ENCODE measurements at places on chromosomes 16 and 17.

DNA sequence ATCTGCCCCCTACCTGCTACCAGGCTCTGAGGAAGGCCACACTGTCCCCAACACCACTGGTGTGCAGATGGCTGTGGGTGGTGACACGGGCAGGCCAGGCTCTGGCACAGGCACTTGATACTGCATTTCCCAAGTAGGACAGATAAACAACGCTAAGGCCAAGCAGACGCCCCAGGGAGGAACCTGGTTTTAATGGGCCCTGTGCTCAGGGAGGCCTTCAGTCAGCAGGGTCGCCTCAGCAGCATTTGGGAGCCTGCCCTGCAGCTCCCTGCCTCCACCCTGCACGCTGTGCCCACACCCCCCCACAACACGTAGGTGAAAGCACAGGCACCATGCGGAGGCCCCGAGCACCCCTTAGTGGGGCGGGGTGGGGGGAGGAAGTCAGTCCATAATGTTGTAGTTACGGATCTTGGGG, 3.3 kb upstream of the FASN start:
- no peak for DNase-seq

GRCh38 chr17:35969558-35970380, 11.5 kb downstream of the CCL16 start:
- no peak for DNase-seq

DNA sequence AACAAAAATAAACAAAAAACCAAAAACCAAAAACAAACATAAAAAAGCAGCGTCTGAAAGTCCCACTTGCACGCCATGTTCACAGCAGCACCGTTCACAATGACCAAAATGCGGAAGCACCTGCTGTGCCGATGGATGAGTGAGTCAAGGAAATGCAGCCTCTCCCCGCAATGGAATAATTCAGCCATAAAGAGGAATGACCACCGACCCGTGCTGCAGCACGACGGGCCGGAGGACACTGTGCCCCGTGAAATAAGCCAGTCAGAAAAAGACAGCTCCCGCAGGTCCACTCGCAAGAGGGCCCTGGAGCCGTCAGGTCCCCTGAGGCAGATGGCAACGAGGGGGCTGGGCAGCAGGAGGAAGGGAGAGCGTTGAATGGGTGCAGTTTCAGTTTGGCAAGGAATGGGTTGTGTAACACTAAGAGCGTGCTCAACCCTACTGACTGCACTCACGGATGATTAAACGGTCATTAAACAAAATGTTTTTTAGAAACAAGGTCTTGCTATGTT, 5.1 kb downstream of the CLCN7 start:
- DNase-seq, result no peak

GRCh38 chr17:18959845-18960240, 7.9 kb downstream of the SLC5A10 start:
- DNase-seq, result no peak

GRCh38 chr17:73802314-73802713, 158.1 kb upstream of the SDK2 start:
- DNase-seq, result no peak

GRCh38 chr17:31074772-31075555, 19.8 kb upstream of the NF1 start:
- no peak for DNase-seq

DNA sequence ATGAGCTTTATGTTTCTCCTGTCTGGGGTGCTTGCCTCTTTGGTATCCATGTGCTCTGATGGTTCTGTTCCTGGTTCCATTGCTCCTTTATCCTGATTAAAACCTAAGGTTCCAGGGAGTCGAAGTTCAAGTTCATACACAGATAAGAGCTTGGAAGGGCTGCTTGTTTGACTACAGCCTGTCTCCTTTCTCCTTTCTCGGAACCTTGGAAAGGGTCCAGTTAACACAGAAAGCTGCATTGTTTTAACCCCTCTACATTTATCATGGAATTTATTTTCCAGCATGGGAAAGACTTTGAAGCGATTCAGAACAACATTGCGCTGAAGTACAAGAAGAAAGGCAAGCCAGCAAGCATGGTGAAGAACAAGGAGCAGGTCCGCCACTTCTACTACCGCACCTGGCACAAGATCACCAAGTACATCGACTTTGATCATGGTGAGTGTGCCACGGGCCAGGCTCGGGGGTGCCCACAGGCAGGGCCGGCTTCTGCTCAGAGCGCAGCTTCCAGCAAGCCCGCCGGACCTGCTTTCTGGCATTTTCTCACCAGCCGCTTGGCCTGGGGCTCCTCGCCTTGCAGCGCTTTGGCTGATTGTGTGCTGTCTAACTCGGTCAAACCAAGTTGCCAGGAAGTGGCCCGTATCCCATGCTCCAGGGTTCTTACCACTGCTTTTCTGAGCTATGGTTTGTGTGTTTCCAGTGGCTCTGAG, 19.9 kb downstream of the CRAMP1 start:
- DNase-seq, result no peak

DNA sequence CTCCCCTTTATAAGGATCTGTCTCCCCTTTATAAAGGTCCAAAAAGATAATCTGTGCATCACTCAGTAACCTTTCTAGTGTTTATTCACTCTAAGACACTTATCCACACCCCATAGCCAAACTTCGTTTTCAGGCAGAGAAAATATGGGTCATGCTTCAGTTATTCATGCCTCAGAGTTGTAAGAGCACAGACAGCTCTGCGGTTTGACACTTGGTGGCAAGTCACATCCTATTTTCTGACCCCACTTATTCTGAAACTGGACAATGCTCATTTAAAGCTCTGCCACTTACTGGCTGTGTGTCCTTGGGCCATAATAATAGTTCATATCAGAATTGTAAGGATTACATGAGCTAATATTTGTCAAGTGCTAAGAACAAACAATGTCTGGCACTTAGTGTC, 2.0 kb upstream of the KRTAP2-1 start:
- no peak for DNase-seq

GRCh38 chr16:57184887-57185445, 873 bp downstream of the PSME3IP1 start:
- DNase-seq, result no peak

GRCh38 chr17:57331423-57331822, 75.1 kb downstream of the MSI2 start:
- DNase-seq, result no peak

- DNase-seq, result no peak
Measured at GRCh38 chr16:85461814-85462713, 151.1 kb upstream of the GSE1 start.

- no peak for DNase-seq
Measured at GRCh38 chr16:85231959-85232358, 119.7 kb upstream of the CIBAR2 start.

DNA sequence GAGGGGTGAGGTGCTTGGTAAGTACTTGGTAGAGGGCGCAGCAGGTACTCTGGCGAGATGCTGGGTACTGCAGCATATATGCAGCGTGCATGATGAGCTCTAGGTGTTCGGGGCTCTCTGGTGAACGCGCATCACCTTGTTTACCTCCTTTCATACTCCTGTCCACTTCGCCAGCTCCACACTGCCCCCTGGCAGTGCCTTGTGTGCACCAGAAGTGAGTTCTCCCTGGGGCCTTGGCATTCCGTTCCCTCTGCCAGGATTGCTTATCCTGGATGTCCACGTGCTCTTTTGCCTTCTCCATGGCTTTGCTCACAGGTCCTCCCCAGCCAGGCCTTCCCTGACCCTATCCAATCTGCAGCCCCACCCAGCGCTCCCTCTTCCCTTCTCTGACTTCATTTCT, 154.2 kb downstream of the MRM1 start:
- DNase-seq, result no peak

GRCh38 chr17:30314474-30314873, 19.4 kb downstream of the TMIGD1 start:
- no peak for DNase-seq

DNA sequence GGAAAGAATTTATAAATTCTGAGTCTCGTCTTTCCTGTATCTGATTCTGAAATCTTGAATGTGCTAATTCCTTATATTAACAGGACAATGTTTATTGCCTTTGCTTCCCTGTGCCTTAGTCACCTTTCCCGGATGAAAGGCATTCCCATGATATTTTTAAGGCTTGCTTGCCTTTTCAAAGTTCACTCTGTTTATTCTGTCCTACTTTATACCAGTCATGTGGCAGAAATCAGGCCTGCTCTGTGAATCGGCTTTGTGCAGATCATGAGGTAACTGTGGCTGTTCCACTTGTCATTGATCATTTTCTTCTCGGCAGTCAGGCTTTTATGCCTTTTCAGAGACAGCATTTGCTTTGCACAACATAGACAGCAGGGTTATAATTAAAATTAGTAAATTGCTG, 28.8 kb upstream of the ABCC11 start:
- no peak for DNase-seq

DNA sequence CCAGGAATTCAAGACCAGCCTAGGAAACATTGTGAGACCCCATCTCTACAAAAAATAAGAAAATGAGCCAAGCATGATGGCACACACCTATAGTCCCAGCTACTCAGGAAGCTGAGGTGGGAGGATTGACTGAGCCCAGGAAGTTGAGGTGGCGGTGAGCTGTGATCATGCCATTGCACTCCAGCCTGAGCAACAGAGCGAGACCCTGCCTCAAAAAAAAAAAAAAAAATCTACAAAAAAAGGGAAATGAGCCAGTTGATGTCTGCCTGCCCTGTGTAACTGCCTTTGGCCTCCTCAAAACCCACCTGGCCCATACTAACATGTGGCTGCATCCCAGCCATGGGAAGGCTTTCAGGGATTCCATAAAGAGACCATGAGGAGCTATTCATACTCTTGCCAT, 4.5 kb downstream of the RANBP10 start:
- DNase-seq, result no peak

- DNase-seq, result no peak
Measured at GRCh38 chr17:29010586-29010985, 4.8 kb upstream of the SEZ6 start.

GRCh38 chr16:89602273-89602951, 11.0 kb upstream of the DPEP1 start:
- DNase-seq, result peak; percentile 33

- DNase-seq, result no peak
Measured at GRCh38 chr17:74521701-74522201, 9.5 kb downstream of the CD300LB start.

GRCh38 chr16:85216522-85217375, 104.5 kb upstream of the CIBAR2 start:
- no peak for DNase-seq

DNA sequence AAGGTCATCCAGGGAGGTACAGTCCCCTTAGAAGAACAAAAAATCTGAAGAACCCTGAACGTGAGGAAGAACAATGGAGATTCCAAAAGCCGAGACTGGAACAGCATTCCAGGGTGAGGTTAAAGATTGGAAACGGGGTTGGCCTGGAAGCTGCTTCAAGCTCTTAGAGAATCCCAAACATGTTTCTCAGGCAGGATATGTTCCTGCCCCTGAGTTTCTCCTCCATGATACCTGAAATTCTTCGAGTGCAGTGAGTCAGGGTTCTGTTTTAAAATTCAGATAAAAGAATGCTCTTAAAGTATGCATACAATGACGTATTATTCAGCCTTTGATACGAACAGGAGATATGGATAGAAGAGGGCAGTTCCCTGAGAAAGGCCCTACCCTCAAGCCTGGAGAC, 293.1 kb downstream of the HS3ST3B1 start:
- no peak for DNase-seq

DNA sequence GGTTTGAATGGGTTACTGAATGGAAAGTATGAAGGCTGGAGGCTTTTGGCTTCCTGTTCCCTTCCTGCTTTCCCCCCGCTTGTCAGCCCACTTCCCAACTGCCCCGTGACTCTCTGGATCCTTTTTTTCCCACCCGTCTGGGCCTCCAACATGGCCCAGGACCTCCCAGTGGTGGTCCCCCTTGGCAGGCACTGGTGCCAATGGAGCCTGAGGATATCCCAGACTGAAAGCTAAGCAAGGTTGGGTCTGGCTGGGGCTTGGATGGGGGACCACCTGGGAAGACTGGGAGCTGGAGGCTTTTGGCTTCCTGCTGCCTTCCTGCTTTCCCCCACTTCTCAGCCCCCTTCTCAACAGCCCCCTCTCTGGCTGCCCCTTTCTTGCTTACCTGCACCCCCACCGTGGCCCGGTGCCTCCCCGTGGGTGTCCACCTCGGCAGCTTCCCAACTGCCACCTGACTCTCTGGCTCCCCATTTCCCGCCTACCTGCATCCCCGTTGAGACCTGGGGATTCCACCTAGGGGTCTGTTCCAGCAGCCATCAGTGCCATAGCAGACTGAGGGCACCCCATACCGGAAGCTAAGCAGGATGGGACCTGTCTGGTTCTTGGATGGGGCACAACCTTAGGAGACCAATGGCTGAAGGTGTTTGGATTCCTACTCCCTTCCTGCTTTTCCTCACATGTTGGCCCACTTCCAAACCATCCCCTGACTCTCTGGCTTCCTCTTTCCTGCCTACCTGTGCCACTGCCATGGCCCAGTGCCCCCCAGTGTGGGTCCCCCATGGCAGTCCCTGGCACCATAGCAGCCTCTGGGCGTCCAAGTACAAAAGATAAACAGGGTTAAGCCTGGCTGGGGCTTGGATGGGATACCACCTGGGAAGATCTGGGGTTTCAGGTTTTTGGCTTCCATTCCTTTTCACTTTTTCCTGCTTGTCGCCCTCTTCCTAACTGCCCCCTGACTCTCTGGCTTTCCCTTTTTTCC, 2295.3 kb downstream of the TP53TG3F start:
- no peak for DNase-seq

DNA sequence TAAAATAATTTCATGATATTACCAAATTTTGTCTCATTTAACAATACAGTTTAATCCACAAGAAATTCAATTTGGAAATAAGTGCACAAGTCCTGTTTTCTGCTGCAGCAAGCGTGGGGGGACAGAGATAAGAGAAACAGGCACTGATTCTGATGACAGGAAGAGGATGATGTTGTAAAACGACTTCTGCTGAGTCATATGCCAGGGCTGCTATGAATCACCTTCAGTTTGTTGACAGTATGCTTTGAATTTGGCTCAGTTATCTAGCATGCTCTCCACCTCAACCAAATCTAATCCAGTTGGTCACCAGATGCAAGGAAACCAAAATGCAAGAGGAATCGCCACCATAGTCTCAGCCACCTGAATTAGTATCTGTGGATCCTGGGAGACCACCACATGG, 244.1 kb upstream of the MON1B start:
- no peak for DNase-seq

- DNase-seq, result no peak
Measured at GRCh38 chr16:12611916-12612597, 191.6 kb downstream of the CPPED1 start.

DNA sequence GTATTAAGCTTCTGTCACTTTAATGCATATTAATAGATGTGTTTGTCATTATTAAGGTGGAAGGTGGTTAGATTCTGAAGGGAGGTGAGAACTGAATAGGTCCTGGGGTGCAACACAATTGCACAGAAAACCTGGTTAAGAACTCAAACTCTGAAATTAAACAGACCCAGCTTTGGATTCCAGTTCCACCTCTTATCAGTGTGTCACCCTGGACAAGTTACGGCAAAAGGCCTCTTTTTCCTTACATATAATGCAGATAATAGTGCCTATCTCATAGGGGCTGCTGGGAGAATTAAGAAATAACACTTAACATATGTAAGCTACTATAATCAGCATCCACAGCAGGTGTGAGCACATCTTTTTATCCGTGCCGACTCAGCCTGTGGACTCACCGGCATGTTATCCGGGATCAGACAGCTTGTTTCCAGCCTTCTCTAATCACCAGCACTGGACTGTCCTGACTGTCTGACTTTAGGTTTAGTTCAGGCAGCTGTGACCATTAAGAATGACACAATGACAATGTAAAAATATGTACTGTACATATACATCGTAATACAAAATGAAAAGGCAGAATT, 31.4 kb downstream of the TEX2 start:
- no peak for DNase-seq

Data from activated gamma-delta T cell (primary cell).